NCI-H82 (cell line): ENCODE measurements at places on chromosomes 12 and 14.

DNA sequence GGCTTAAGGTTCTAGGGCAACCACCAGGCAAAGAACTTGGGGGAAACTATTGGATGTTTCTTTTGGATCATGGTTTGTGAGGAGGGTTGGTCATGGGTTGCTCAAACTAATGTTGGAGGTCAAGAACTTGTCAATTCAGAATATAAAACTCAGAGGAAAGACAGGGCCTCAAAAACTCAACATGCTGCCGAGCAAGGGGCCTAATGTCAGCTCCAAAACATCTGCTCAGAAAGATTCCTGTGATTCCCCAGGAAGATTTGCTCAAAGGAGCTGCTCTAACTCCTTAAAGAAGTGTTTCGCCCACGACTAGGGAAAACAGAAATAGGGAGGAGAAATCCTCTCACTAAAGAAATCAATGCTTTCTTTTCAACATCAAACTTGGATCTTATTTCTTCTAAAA lies 3.7 kb upstream of the IGF1 start:
- no peak for DNase-seq

GRCh38 chr14:72591391-72591790 lies 302.5 kb downstream of the DPF3 start:
- no peak for DNase-seq

GRCh38 chr12:89848732-89849131 lies 140.1 kb upstream of the ATP2B1 start:
- no peak for DNase-seq

DNA sequence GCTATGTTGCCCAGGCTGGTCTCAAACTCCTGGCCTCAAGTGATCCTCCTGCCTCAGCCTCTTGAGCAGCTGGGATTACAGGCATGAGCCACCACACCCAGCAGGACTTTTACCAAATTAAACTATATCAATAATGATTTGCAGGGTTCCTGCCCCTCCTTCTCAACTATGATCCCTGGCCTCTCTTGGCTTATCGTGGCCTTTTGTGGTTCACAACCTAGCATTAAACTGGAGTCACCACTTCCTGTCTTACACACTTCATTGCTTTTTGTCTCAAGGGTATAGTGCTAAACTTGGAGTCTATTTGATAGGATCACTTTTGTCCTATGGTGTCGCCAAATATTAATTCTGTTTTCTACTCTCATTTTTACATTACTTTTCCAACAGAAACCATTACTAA lies 64.5 kb downstream of the SEC23A start:
- no peak for DNase-seq
